ENCODE measurements at places on chromosomes 5 and 9. TPM values are rescaled to one million over a fixed set of nuclear protein-coding genes. Genes with fewer than 3 reads are reported as not detected.

- no peak overlapping the region for H3K27ac ChIP-seq
- no peaks in the 10 kb centered on the region for H3K36me3 ChIP-seq
- H3K4me3 ChIP-seq = no peak overlapping the region
- DNase-seq = no peak
Observed at GRCh38 chr5:50653946-50654345, 12.5 kb upstream of the PARP8 start.

- H3K4me1 ChIP-seq = peaks cover 15% of the 10 kb centered on the region
- H3K27ac ChIP-seq = peak overlapping the region; percentile 78
- no peaks in the 10 kb centered on the region for H3K27me3 ChIP-seq
- no peaks in the 10 kb centered on the region for H3K36me3 ChIP-seq
- H3K4me3 ChIP-seq = no peak overlapping the region
Observed at GRCh38 chr9:98247831-98248657, 7.4 kb downstream of the TBC1D2 start.

DNA sequence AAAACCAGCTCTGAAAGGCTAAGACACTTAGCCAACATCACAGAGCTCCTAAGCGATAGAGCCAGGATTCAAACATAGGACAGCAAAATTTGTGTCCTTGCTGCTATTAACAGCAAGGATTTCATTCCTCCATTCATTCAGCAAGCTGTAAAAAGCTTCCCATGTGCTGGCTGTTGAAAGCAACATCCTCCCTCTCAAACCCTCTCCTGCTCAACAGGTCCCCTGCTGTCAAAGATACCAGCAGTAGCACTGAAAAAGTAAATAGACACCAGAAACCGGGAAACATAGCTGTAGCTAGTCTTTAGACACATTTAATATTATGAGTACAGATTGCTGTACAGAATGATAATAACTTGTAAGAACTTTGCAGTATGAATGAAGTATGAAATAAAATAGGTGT lies 52.6 kb upstream of the ADAMTSL1 start:
- H3K27me3 ChIP-seq = no peaks in the 10 kb centered on the region
- no peak for DNase-seq
- H3K4me1 ChIP-seq = no peaks in the 10 kb centered on the region
- H3K36me3 ChIP-seq = no peaks in the 10 kb centered on the region
- H3K27ac ChIP-seq = no peak overlapping the region

The ZNF300 gene
- total RNA-seq = 8.6 TPM

DNA sequence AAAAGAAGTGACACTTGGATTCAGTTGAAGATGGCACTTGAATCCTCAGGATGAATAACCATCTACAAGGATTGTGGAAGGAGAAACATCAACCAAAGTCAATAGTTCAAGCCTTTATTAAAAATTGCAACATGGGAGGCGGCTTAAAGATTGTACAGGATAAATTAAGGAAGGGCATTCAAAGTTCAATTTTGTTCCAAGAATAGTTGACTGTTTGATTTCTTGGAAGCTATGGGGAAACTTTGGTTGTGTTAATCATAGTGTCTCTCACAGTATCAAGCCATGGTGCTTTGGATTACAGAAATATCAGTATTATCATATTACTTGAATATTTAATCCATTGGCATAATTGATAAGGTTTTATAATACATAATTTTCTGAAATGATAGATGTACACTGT lies 1844.3 kb downstream of the MAT2B start:
- H3K4me1 ChIP-seq = no peaks in the 10 kb centered on the region
- no peak overlapping the region for H3K27ac ChIP-seq
- H3K36me3 ChIP-seq = no peaks in the 10 kb centered on the region
- H3K27me3 ChIP-seq = no peaks in the 10 kb centered on the region
- H3K4me3 ChIP-seq = no peak overlapping the region

GRCh38 chr9:107653263-107653821 lies 163.8 kb upstream of the KLF4 start:
- H3K27me3 ChIP-seq = no peaks in the 10 kb centered on the region
- H3K4me3 ChIP-seq = no peak overlapping the region
- no peaks in the 10 kb centered on the region for H3K4me1 ChIP-seq
- no peak for DNase-seq
- H3K36me3 ChIP-seq = no peaks in the 10 kb centered on the region

- H3K27me3 ChIP-seq = no peaks in the 10 kb centered on the region
- no peak overlapping the region for H3K4me3 ChIP-seq
- no peak for DNase-seq
- H3K4me1 ChIP-seq = no peaks in the 10 kb centered on the region
- no peak overlapping the region for H3K27ac ChIP-seq
- no peaks in the 10 kb centered on the region for H3K36me3 ChIP-seq
Observed at GRCh38 chr9:107907255-107907654, 417.7 kb upstream of the KLF4 start.

The ADGRD2 gene
- not detected for total RNA-seq

DNA sequence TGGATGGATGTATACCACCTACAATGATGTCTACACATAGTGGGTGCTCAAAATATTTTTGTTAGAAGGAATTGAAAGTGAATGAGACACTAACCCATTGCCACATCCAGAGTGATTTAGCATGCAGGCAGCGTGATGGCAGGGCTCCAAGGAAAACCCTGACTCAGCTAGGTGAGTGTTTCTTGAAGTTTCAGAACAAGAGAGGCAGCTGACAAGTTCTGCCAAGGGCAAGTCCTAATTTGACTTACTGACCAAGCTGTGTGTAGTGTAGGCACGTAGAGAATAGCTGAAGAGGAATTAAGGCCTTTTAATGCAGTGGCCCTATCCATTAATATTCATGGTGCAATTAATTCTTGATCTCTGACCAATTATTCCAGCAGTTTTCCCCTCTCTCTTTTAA lies 107.8 kb upstream of the ATP10B start:
- H3K4me3 ChIP-seq = no peak overlapping the region
- DNase-seq = peak; percentile 93
- H3K27ac ChIP-seq = peak overlapping the region; percentile 11
- no peaks in the 10 kb centered on the region for H3K27me3 ChIP-seq

The EFNA5 gene
- 5.7 TPM for total RNA-seq

The RUSC2 gene
- total RNA-seq = 15.2 TPM

DNA sequence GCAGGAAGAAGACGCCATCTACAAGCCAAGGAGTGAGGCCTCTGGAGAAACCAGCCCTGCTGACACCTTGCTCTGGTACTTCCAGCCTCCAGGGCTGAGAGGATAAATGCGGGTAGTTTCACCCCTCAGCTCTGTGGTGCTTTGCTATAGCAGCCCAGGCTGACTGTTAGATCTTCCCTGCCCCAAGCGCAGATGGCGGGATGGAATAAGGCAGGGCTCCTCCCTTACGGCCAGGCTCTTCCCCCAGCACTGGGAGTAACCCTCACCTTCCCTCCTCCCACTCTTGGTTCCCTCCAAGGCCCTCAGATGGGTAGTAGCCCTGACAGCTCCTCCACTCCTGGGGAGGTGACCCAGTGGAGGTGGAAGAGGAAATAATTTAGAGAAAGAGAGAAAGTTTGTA lies 285.1 kb downstream of the GADD45G start:
- no peaks in the 10 kb centered on the region for H3K27me3 ChIP-seq
- no peak overlapping the region for H3K27ac ChIP-seq
- H3K4me3 ChIP-seq = no peak overlapping the region
- H3K36me3 ChIP-seq = no peaks in the 10 kb centered on the region
- H3K4me1 ChIP-seq = peaks cover 10% of the 10 kb centered on the region
- DNase-seq = no peak

- no peaks in the 10 kb centered on the region for H3K36me3 ChIP-seq
- no peak overlapping the region for H3K27ac ChIP-seq
- H3K4me3 ChIP-seq = peak overlapping the region; percentile 19
- DNase-seq = peak; percentile 78
Observed at GRCh38 chr5:111072949-111073682, 1.6 kb downstream of the TSLP start.

- no peaks in the 10 kb centered on the region for H3K27me3 ChIP-seq
- peaks cover 8% of the 10 kb centered on the region for H3K4me1 ChIP-seq
- DNase-seq = no peak
- H3K27ac ChIP-seq = no peak overlapping the region
- no peak overlapping the region for H3K4me3 ChIP-seq
Observed at GRCh38 chr5:40554813-40555212, 124.9 kb upstream of the PTGER4 start.

The FCHO2 gene
- total RNA-seq = 51.0 TPM

The TAS2R1 gene
- 1.3 TPM for total RNA-seq

- no peak for DNase-seq
- H3K27ac ChIP-seq = no peak overlapping the region
- no peaks in the 10 kb centered on the region for H3K27me3 ChIP-seq
Observed at GRCh38 chr5:125659316-125660023, 763.7 kb upstream of the GRAMD2B start.

DNA sequence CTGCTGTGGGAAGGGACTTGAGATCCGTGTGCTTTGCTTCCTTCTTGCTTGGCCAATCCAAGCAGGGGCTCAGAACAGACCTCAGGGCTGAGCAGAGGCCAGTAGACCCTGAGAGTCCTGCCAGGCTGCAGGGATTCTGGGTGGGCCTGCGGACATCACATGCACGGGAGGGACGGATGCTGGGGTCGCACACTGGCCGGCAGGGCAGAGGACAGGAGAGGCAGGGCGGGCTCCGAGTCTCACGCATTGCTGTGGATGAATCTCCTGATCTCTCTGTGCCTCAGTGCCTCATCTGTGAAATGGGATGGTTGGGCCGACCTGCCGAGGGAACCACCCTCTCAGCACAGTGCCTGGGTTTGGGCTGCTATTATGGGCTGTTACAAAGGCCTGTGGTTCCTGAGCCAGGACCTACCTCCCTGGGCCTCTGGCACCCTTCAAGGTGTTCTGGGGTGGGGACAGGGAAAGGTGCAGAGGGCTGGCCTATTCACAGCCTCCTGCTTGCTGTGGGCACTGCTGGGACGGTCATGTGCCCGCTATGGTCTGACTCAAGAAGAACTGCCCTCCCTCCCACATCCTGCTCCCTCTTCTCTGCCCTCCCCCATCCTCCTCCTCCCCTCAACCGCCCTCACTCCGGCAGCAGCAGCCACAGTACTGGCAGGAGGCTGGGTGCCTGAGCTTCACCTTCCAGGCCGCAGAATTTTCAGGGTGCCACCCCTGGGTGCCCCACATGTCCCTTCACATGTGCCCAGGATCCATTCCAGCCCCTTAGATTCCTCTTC lies 43.3 kb downstream of the NCS1 start:
- H3K27me3 ChIP-seq = no peaks in the 10 kb centered on the region
- peak overlapping the region; percentile 43 for H3K27ac ChIP-seq
- peaks cover 51% of the 10 kb centered on the region for H3K4me1 ChIP-seq
- H3K4me3 ChIP-seq = no peak overlapping the region

DNA sequence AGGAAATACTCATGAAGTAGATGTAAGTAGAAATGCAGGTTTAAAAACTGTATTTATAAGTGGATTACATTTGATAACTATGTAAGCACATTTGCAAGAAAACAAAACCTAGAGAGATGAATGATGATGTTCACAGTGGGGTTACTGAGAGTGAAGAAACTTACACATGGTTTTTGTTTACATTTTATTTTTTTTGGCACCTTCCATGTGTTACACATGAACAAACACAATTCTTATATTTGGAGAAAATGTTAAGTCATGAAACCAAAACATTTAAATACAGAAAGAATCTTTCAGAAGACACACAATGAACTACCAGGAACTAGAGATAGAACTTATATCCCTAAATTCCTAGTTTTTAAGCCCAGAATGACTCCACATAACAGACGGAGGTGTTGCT lies 51.5 kb upstream of the SPATA31E1 start:
- H3K4me1 ChIP-seq = no peaks in the 10 kb centered on the region
- no peaks in the 10 kb centered on the region for H3K36me3 ChIP-seq
- no peak for DNase-seq
- no peak overlapping the region for H3K27ac ChIP-seq
- no peak overlapping the region for H3K4me3 ChIP-seq

GRCh38 chr5:138698713-138699112 lies 54.5 kb upstream of the CTNNA1 start:
- H3K4me1 ChIP-seq = no peaks in the 10 kb centered on the region
- no peaks in the 10 kb centered on the region for H3K27me3 ChIP-seq
- no peak overlapping the region for H3K4me3 ChIP-seq
- H3K27ac ChIP-seq = no peak overlapping the region
- no peak for DNase-seq

- H3K4me1 ChIP-seq = no peaks in the 10 kb centered on the region
- no peak overlapping the region for H3K27ac ChIP-seq
Observed at GRCh38 chr5:126912616-126913200, 117.7 kb downstream of the MARCHF3 start.

DNA sequence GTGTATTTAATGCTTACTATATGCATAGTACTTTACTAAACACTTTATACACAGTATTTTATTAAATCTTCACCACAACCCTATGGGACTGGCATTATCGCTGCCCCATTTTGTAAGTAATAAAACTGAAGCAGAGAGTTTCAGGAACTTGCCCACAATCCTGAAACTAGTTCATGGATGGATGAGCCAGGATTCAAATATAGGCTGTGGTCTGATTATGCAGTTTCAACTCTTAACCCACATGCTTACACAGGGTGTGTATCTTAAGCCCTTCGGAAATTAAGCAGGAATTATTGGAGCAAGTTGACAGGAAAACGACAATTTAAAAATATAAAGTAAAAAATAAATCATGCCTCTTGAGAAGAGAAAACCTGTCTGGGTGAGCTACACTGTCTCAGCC lies 109.0 kb downstream of the ATP10B start:
- peak overlapping the region; percentile 53 for H3K27ac ChIP-seq
- H3K36me3 ChIP-seq = no peaks in the 10 kb centered on the region
- peaks cover 32% of the 10 kb centered on the region for H3K4me1 ChIP-seq
- no peak for DNase-seq
- H3K4me3 ChIP-seq = no peak overlapping the region
- no peaks in the 10 kb centered on the region for H3K27me3 ChIP-seq

GRCh38 chr9:138111607-138112006 lies 234.0 kb downstream of the CACNA1B start:
- no peaks in the 10 kb centered on the region for H3K4me1 ChIP-seq
- no peaks in the 10 kb centered on the region for H3K36me3 ChIP-seq
- H3K27me3 ChIP-seq = no peaks in the 10 kb centered on the region
- H3K4me3 ChIP-seq = no peak overlapping the region

The RELL2 gene
- 3.8 TPM for total RNA-seq

GRCh38 chr9:73609381-73609780 lies 457.7 kb downstream of the ANXA1 start:
- no peak for DNase-seq
- H3K27me3 ChIP-seq = no peaks in the 10 kb centered on the region
- no peak overlapping the region for H3K4me3 ChIP-seq
- no peak overlapping the region for H3K27ac ChIP-seq
- no peaks in the 10 kb centered on the region for H3K36me3 ChIP-seq

DNA sequence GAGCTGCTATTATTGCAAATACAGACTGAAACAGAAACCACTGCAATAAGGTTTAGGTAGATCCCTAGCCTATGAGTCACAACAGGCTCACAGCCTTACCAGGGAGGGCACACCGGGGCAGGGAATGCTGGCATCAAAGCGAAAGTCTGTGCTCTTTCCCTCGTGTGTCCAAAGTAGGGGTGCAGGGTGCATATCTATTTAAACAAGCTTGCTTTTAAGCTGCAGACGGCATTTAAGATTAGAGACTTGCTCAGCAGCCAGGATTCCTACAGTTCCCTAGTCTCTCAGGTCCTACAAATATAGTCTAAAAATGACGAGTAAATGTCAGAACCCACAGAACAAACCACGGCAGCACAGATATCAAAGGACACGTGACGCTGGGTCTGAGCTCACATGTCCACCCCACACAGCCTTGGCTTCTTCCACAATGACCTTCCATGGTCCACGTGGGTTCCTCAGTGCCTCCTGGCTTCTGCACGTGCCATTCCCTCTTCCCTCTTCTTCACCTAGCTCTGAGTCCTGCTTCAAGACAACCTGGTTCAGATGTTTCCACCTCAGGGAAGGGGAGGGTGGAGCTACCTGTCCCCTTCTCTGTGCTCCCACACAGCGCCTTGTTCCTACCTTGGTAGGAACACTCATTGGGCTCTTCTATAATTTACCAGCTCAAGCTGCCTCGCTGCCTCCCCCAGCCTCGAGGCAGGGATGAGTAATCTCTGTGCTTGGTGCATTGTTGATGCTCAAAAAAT lies 193.2 kb downstream of the MAPKAP1 start:
- no peaks in the 10 kb centered on the region for H3K36me3 ChIP-seq
- peaks cover 10% of the 10 kb centered on the region for H3K4me1 ChIP-seq
- H3K4me3 ChIP-seq = no peak overlapping the region

Data from thyroid gland (tissue), 4 donors.